ENCODE measurements at places on chromosomes 16 and 17. TPM values are rescaled to one million over a fixed set of nuclear protein-coding genes. Genes with fewer than 3 reads are reported as not detected.
A peak's percentile ranks its signal among the peaks of the same experiment; 100 is the strongest.

VTN gene
- total RNA-seq, result not detected

PHKG2 gene
- total RNA-seq, result 31.6 TPM

TBC1D3 gene
- 6.9 TPM for total RNA-seq

KRTAP4-4 gene
- total RNA-seq, result not detected

MPP3 gene
- not detected for total RNA-seq

GALR2 gene
- total RNA-seq, result 0.55 TPM

KRTAP4-5 gene
- total RNA-seq, result not detected

SLX1A gene
- total RNA-seq, result 47.8 TPM

GRCh38 chr17:55383771-55384642 lies 37.6 kb downstream of the MMD start:
- no peak for DNase-seq

GRCh38 chr16:57696240-57696639 lies 1.6 kb downstream of the DRC7 start:
- DNase-seq, result no peak

DNA sequence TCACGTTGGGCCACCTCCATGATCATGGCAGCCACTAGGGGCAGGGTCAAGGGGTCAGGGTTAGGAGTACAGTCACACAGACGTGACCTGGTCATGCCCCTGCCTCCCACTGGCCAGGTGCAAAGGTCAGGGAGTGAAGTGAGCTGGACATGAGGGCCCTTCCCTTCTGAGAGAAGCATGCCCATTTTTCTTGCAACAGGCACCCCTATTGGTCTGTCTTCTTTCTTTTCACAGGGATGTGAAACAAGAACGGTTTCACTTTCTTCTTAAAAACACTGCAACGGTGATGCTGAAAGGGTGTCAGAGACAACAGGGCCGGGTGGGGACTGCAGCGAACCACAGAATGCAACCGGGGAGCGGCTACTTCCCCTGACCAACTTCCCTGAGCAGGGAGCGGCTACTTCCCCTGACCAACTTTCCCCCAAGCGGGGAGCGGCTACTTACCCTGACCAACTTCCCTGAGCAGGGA lies 52.1 kb upstream of the DOC2B start:
- DNase-seq, result no peak

DNA sequence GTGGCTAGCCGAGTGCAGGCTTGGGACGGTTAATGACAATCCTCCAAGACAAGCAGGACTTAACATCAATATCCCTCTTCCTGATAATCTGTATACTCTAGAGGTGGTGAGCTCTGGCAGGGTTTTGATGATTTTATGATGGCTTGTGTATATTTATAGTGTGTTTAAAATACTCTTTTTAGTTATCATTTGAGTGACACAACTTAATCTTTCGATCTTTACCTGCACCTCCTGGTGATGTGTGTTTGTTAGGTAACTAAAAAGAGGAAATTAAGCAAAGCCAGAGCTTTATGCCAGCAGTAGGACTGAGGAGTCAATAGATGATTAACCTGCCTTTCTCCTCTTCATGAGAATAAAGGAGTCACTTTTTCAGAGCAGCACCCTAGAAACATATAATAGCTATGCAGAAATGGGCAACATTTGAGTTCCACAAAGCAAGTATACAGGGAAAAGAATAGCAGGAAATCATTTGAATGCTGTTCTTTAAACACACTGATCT lies 210.5 kb downstream of the IRX3 start:
- no peak for DNase-seq

- peak; percentile 33 for DNase-seq
These were observed 3.7 kb upstream of the CDK3 start for GRCh38 chr17:75996665-75997590.

DNA sequence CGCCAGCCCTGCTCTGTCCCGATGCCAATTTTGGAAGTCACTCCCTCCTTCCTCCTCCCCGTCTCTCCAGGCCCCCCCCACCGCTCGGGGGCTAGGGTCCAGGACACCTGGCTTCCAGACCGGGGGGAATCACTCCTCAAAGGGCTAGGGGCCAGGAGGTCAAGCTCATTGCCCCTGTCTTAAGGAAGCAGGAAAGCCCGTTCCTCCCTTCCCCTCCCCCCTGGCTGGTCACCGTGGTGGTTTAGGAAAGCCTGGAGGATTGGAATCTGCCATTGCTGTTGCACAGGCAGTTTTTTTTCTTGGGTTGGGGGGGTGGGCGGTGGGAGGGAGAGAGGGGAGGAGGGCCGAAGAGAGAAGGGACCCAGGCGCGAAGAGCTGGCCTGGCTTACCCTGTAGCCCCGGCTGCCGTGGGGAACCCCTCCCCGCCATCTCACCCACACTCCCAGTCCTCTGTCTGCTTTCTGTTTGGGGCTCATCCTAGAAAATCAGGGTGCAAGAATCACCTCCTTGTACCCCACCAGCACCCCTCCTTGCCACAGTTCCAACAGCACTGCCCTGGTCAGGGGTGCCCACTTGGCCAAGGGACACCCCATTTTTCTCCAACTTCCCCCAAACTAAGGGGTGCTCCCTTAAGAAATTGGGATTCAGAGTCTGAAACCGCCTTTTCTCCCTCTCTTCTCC lies 2.9 kb upstream of the BCL6B start:
- no peak for DNase-seq

DNA sequence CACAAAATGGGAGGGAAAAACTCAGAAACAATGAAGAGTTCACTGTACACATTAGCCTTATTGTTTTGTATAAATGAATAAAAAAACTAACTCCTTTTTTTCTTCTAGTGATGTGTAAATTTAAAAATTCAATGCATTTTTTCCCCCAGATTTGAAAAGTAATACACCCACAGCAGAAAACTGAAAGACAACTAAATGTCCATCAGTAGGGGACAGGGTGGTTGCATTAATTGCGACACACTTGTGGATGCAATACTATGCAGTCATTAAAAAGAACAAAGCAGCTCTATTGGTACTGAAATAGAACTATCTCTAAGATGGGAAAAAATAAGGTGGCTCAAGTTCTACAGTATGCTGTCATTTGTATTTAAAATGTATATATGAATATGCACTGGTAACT lies 13.7 kb upstream of the WIPI1 start:
- DNase-seq, result no peak

DNA sequence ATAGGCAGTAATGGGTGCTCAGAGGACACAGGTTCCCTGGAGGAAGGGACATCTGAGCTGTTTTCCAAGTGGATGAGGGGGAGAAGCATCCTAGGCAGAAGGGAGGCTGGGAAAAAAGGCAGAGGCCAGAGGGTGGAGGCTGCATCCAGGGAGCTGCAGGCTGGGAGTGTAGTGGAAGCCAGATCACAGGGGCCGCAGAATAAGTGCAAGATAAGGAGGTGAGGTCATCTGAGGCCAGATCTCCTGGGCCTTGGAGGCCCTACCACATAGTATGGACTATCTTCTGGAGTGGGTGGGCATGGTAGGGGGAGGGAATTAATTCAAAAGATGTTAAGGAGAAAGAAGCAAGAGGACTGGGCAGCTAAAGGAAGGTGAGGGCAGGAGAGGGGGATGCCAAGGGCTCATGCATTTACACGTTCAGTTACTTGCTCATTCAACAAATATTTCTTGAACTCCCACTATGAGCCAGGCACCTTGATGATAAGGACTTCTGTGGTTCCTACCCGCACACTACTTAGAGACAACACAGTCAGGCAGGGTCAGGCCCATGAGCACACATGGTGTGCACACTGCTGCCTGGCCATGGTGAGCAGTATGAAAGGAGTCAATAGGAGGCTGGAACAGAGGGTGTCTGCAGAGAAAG lies 2.4 kb upstream of the RIPOR1 start:
- no peak for DNase-seq

GRCh38 chr17:16383216-16383615 lies 2.3 kb downstream of the UBB start:
- DNase-seq, result no peak

DNA sequence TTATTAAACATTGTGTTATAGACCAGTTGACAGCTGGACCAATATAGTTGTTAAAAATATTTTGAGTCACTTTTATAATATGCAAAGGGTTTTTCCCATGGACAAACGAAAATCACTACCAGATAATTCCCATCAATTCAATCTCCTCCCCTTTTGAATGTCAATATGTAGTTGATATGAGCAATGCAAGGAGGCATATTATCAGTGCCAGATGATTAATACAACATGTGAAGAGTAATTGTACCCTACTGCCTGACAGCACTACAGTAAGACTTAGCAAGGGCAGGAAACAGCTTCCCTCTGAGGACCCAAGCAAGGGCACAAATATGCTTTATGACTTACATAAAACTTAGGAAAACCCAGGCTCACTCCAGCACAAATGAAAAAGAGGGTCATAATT lies 17.3 kb downstream of the KANSL1 start:
- DNase-seq, result no peak

- DNase-seq, result no peak
These were observed 82.5 kb upstream of the TNRC6C start for GRCh38 chr17:77875881-77876509.

DNA sequence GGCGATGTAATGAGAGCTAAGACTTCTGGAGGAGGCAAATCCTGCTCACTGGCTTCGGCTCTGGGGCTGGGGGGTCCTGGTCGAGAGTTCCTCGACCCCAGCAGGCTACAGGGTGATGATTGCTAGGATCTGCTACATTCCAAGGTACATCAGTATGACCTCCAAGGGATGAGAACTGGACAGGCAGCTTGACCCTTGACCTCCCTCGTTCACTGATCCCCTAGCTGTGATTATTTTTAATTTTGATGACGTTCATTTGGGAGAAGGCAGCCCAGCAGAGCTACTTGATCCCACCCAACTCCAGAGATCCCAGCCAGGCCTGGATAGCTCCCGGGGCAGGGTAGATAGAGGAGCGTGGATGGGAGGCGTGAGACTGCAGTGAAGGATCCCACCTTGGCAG lies 242.3 kb downstream of the MAF start:
- no peak for DNase-seq

DNA sequence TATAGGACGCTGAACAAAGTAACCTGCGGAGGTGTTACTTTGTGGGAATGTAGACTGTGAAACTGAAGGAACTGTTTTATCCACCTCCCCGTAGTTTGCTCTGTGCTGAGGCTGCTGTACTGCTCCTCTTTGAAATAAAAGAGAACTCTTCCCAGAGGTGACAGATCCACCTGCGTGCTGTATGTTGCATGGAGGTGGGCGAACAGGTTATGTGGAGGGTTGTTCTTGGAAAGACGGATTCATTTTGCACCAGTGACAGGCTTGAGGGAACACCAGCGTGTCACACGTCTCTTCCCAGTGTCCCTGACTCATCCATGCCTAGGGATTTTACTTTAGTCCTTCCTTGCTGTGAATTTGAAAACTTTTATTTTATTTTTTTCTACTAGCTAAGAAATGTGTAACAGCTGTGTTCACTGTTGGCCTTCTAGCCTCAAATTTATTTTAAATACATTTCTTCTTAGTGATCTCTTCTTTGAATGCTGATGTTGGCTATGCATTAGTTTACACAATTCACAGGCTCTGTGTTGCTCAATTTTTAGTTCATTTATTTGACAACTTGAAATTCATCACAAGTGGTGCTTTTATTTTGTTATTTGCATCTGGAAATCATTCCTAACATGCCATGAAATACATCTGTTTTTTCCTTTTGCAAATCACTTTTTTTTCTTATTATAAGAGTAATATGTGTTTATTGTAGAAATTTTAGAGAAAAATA lies 512.4 kb downstream of the CDH13 start:
- no peak for DNase-seq

GRCh38 chr16:57941016-57941664 lies 29.8 kb downstream of the CNGB1 start:
- no peak for DNase-seq

GRCh38 chr16:1450841-1451240 lies 6.5 kb upstream of the CCDC154 start:
- no peak for DNase-seq

- no peak for DNase-seq
These were observed at the start of gene CYTH1 for GRCh38 chr17:78781893-78782304. Gene CYTH1, minus strand, starts transcription at chr17:78782273. Its CDS starts 50 bp downstream, at chr17:78782223.

DNA sequence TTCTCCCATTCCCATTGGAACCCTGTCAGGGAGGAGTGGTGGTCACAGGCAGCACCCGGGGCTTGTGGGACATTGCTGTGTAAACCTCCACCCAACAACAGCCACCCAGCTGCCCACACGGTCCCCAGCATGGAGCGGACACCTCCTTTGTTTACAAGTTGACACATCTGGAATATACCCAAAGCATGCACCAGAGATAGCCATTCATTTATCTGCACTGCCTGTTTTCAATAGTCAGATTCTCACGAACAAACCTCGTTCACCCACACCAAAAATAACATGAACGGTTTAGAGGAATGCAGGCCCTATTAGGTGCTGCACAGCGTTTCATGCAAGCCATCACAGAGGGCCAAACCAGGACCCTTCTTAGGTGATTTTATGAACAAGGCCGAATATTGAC lies 244.8 kb downstream of the FOXL1 start:
- no peak for DNase-seq

DNA sequence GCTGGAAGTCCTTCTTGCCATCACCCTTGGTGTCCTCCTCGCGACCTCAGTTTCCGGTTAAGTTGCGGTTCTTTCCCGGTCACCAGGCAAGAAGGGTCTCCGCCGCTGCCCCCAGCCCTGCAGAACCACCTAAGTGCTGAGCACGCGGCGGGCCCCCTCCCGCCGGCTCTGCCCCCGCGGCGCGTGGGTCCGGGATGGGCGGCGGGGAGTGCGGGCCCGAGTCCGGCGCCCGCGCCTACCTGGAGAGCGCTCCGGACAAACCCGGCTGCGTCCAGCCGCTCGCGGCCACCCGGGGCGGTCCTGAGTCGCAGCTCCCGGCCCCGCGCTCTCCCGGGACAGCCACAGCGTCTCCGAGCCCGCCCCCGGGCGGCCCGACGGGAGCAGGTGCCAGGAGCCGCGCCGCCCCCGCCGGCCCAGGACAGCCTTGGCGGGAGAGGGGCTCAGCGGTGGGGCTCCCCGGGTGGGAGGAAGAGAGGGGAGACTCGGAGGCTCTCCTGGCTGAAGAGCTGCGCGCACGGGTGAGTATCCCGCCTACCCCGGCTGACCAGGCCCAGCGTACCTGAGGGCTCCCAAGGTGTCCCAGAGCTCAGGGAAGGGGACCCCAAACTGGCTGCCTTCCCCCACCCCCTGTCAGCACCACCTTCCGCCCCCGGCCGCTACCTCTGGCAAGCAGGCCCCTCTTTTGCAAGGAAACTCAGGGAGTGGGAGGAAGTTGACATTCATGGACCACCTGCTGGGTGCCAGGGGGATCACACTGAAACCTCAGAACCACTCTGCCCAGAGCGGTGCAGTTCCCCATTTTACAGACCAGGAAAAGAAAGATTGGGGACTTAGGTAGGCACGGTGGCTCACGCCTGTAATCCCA lies 22.2 kb upstream of the C17orf113 start:
- DNase-seq, result no peak

- DNase-seq, result no peak
These were observed 9.3 kb downstream of the JUP start for GRCh38 chr17:41777157-41777573.

Measured in T-helper 17 cell (primary cell).